Germinal center (tissue), 1 donor: ENCODE measurements at places on chromosomes 2 and 18.

DNA sequence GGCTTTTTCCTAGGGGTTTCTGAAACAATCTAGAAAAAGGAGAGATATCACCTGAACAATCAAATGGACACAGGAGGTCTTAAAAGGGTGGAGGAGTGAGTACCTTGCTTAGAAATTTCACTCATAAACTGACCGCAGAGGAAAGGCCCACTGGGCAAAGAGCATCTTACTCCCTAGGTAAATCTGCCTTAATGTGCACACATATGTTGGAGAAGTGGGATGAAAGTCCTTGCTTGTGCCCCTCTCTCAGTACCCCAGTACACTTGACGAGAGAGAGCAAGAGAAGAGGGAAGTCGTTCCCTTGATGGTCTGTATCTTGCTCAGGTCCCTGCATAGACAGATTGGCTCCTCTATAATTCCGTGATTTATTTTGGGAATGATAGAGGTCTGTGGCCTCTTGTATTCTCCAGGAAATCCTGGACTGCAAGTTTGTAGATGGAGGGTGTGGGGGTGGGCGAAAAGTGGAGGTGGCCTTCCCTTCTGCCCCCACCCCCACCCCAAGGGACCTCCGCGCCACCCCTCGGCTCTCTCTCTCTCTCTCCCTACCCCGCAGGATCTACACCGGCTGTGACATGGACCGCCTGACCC is 6.8 kb downstream of the TBR1 start:
- DNase-seq, result no peak

GRCh38 chr2:219210196-219210885 is 3.8 kb downstream of the ZFAND2B start:
- no peak for DNase-seq

- DNase-seq, result no peak
Observed at GRCh38 chr2:223576873-223577272, 25.3 kb downstream of the SCG2 start.

GRCh38 chr2:182359027-182359989 is 67.5 kb downstream of the PDE1A start:
- no peak for DNase-seq

GRCh38 chr2:209525834-209526281 is 102.0 kb downstream of the MAP2 start:
- no peak for DNase-seq

DNA sequence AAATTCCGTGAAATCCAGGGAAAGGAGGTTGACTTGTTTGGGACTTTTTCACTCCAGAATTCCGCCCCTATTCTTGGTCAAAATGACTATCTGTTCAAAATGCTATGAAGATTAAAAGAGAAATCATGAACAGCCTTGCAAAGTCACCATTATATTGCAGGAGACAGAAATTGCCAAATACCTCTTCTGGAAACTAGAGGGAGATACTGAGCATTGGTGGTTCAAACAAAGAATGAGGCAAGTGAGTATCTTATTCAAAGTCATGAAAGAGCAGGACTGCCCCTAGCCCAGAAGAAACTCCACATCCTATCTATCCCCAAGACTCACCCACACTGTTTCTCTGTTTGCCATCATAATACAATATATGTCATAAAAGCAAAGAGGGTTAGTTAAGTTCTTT is 862.3 kb upstream of the POU3F3 start:
- peak; percentile 3 for DNase-seq

GRCh38 chr2:186339716-186340115 is 146.3 kb upstream of the ZC3H15 start:
- no peak for DNase-seq

- no peak for DNase-seq
Observed at GRCh38 chr2:180111901-180112300, 104.8 kb upstream of the CWC22 start.

- no peak for DNase-seq
Observed at GRCh38 chr2:130972410-130972809, 120.8 kb downstream of the FAM168B start.

GRCh38 chr18:47284721-47285395 is 33.4 kb upstream of the SKOR2 start:
- DNase-seq, result no peak

GRCh38 chr2:165544897-165545296 is 75.4 kb downstream of the CSRNP3 start:
- DNase-seq, result no peak

DNA sequence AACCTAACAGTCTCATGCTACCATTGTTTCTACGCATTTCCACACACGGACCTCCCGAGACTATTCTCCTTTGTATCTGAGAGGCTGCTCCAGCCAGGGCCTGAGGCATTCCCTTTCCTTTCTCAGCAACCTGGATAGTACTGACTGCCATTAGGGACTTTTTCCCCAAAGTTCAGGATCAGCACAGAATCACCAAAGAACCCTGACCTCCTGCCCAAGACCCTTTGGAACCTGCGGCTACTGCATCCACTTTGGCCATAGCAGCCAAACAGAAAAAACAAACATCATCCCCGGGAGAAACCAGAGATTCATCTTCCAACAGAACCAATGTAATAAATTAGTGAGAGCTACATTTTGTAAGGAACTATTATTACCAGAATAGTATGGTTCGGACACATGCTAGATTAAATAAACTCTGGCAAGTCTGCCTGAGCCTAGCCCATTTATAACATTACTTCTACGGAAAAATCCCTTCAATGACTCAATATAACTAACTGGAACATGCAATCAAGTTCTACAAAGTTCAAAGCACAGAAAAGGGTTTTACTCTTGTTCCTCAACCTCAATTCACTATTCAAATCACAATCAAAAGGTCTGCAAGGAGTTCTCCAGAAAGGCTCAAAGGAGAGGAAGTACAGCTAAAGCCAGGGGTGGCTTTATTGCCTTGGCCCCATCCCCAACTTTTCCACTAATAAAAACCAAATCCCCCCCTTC is 51.8 kb downstream of the LPIN2 start:
- no peak for DNase-seq

- DNase-seq, result no peak
Observed at GRCh38 chr2:7744827-7745226, 827.6 kb downstream of the RNF144A start.
